Esophagus muscularis mucosa (tissue), 4 donors: ENCODE measurements at places on chromosomes 3 and 15.

DNA sequence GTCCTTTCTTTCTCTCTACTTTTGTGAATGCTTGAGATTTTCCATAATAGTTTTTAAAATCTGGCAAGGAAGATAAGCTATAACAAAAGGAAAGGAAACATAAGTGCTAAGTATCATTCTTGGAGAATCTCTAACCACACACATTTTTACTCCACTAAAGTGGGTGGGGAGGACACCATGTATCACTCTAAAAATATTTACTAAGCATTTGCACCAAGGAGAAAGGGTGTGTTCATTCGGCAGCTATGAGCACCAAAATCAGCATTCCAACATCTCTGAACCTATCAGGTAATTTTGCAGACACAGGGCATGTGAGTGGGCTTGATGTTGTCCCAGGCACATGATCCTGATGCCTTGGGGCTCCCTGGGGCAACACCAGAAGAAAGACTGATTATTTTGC, 5.5 kb downstream of the B4GALT4 start:
- no peak for DNase-seq

- no peak for DNase-seq
Measured at GRCh38 chr15:70752193-70752635, 11.1 kb downstream of the UACA start.

DNA sequence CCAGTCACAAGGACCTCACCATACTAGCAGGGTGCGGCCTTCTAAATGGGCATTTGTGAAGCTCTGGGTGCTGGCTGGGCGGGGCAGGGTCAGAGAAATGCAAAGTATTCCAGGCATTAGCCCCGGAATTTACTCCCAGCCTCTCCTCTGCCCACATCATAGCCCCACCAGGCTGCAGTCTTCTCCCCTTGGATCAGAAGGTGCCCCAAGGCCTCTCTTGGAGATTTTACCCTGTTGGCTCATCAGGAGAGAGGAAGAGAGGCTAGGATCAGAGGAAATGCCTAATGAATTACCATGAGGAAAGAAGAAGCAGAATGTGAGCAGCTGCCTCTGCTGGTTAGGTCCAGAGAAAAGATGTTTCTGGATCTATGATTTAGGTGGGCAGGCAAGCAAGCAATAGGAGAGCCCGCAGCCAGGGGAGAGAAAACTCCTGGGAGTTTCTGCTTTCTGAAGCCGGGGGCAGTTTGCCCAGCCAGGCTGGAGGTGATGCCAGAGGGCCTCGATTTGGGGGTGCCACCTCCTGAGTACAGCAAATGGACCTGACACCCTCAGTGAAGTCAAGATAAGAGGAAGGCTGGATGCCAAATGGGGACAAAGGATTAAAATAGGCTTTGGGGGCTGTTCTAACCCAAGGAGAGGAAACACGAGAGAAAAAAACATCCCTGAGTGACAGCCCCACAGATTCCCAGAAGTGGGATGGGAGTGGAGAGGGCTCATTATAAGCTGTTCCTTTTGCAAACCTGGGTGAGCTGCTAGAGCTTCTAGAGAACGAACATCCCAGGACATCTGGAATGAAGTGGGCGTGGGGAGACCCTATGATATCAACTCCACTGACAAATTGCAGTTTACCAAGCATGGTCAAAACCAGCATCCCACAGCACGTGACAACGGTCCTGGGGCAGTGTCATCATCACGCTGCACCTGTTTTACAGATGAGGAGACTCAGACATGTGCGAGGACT, 65.4 kb downstream of the BDH1 start:
- no peak for DNase-seq

DNA sequence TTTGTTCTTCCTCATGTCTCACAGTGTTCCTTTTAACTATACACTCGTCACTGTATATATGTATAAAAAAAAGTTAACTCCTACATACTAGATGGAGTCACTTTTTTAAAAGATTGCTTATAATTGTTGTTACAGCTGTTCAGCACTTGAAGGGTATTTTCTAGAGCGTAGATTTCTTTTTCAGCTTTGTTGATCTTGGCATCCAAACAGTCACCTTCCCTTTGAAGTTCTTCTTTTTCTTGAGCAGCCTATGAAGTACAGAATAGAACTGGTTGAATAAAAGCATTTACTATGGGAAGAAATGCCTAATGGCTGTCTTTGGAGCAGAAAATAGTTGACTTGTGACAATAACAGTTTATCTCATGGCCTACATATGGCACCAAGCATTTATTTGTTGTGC, 17.8 kb downstream of the TTC14 start:
- no peak for DNase-seq

GRCh38 chr3:72976281-72976741, 20.3 kb upstream of the PPP4R2 start:
- DNase-seq, result no peak

DNA sequence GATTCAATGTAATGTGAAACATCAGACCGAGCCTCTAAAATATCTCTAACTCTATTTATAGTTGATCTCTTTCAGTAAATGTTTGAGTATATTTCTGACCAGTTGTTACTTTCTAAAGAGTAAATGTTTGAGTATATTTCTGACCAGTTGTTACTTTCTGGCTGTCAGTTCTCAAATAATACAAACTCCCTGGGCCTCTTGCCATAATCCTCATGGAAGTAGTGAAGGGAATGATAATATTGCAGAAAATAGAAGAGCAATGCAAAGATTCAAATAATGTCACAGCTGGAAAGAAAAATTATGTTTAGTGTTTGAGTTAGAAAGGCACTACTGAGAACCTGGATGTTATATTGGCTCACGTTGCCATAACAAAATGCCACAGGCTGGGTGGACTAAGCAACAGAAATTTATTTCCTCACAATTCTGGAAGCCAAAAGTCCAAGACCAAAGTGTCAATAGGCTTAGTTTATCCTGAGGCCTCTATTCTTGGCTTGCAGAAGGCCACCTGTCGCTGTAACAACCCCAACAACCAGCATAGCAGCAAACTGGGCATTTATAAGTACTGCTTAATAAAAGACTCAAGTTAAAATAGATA, 470.6 kb upstream of the BCHE start:
- DNase-seq, result no peak

DNA sequence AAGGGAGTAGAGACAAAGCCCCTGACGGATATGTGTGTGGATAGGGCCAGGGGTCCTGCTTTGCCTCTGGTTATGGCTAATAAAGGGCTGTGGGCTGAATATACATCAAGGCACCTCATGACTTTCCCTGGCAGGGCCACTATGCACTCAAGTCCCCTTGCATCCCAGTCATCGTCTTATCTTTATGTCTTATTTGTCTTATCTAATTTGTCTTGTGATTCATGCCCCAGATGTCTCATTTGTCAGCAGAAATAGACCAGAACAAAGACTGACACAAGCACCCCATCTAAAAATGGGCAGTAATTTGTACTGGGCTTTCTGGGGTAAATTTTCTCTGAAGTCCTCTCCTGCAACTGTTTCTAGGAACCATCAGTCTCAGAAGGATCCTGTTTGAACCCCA, 68.6 kb downstream of the ITGA11 start:
- DNase-seq, result no peak

DNA sequence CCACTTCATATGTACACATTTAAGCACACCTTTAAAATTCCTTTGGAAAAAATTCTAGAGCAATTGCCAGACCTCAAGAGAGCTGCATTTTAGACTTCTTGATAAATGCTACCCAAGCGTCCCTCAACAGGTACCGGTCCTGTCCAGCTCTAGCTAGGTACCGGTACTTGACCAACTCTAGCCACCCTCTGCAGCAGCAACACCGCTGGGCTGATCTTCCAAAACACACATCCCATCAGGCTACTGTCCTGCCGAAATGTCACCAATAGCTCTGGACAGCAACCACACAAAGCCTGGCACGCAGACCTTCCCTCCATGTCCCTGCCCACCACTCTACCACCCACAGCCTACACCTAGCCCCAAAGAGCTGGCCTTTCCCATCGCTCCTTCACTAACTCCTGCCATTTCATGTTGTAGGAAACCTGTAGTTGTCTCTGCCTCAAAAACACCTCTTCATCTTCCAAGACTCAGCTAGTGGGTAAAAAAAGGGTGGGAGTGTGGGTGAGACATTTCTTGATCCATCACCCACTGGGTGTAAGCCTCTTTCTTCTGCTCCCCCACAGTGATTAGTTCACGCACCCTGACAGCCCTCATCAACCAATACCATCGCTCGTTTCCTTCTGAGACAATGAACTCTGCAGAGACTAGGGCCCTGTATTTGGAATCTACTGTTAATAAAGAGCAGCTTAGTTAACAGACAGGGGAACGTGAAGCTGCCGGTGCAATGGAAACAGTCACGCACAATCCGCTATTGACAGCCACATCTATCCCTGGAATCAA, 6.8 kb downstream of the CHSY1 start:
- no peak for DNase-seq

- DNase-seq, result no peak
Measured at GRCh38 chr15:42494998-42495360, 455 bp upstream of the SNAP23 start.

DNA sequence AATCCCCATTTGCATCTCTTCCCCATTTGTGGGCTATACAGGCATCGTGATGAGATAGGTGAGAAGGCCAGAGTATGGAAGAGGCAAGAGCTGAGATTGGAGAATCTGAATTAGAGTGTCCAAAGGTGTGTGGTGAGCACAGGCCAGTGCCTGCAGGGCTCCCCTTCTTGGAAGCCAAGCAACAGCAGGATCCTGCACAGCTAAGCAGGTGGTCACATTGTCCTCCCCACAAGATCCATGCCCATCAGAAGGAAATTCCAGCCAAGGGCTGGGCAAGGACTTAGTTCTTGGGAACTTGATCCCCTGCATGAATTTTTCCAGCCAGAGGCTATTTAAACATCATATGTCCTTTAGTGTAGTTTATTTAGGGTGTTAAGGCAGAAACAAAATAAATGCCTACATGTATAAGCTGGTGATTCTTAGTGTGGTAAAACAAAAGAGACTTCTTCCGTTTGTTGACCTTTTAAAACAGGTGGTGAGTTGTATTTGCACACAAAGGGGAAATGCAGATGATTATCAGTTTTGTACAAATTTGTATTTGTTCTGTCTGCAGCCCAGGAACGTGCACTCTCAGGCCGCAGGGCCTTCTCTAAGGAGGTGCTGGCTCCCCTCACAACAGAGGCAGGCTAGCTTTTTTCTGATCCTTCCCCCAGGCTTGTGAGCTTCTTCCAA, 110.2 kb downstream of the PLCL2 start:
- no peak for DNase-seq

DNA sequence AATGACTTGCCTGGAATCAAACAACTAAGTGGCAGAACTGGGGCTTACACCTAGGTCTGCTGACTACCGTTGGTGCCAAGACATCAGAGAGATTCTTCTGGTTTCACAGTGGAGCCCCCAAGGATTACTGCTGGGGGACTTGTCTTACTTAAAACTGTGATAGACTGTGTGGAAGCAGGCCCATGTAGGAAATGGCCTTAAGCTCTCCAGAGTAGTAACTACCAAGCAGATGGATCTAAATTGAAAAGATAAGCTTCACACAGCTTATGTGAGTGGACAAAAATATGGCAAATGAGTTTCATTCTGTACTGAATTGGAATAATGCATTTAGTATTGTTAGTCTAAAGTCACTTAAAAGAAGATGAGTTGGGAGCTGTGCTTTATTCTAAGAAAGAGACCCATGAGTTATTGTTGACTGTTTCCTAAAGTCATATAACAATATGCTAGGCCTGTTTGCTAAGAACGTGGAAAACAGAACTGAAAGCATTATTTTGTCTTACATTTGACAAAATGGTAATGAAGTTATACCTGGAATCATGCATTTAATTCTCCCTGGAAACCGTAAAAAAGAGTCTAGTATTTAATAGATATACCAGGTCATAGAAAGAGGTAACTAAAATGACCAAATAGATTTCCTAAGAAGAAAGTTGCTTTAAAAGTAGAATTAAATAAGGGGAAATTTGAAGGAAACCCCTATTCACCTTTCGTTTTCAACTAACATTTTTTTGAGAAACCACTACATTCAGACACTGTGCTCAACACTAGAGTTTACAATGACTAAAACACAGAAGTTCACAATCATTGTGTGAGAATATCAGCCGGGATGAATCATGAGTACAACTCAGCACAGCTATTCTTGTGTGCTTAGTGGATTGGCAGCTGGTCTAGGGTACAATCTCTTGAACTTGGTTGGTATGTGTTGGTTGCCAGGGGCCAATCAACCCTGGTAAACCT, 13.0 kb upstream of the MAPK6 start:
- no peak for DNase-seq

DNA sequence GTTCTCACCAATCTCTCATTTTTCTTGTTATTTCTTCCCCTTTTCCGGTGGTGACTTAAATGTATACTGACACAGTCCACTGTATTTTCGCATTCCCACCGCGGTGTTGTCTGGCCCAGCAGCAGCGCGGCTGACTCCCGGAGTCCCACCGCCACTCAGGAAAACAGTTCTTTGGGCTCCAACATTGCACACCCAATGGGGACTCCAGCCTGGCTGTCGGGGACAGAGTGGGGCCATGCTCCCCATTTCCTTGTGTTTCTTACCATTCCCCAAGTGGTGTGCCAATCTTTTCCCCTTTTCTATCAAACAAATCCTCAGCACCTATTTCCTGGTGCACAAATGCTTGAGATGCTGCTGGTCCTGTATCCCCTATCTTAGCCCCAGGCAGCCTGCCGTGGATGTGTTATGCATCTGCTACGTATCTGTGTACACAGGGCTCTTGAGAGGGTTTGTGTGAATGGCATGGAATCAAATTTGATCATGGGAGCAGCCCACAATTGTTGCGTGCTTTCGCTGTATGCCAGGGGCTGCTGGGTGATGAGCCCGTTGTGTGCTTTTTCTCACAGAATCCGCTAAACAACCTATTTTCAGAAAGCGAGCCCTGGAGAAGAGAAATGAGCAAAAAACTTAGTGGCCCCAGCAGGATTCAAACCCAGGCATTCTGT, 219.1 kb upstream of the RGMA start:
- peak; percentile 75 for DNase-seq

DNA sequence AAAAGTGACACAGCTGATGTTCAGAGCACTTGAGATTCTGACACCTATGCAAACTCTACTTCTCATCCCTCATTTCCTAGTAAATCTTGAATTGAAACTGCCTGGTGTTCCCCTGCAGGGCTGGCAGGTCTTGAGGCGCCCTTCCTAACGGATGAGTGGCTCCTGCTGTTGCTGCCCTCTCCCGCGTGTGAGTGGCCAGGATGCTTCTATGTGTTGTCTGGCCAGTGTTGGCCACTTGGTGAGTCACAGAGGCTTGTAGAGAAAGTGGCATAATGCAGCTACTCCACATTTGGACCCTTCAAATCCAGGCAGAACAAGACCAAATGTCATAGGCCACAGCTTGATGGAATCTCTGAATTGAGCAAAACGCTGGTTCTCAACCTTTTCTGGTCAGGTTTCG, 63.6 kb downstream of the MOBP start:
- DNase-seq, result no peak

- peak; percentile 92 for DNase-seq
Measured at GRCh38 chr3:43155464-43156121, 49.7 kb upstream of the POMGNT2 start.

DNA sequence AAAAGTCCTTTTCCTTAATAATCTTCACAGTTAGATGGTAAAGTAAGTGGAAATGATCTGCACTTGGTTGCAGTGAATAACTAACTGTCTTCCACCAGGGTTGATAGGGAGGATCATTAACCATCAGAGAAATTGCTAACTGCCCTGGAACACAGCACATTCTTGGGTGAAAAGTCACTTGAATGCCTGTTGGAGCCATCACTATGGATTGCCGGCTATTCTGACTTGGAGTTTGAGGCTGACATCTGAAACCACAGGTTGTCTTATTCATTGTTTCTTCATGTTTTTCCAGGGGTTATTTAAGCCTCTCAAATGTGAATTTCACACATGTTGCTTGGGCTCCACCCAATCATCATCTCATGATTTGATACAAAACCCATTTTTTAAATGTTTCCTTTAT, 901.4 kb downstream of the MCTP2 start:
- DNase-seq, result no peak
